ENCODE measurements at places on chromosomes 3 and 15.
A peak's percentile ranks its signal among the peaks of the same experiment; 100 is the strongest.

GRCh38 chr3:49199239-49199899 lies 28.0 kb downstream of the KLHDC8B start:
- DNase-seq = peak; percentile 66

DNA sequence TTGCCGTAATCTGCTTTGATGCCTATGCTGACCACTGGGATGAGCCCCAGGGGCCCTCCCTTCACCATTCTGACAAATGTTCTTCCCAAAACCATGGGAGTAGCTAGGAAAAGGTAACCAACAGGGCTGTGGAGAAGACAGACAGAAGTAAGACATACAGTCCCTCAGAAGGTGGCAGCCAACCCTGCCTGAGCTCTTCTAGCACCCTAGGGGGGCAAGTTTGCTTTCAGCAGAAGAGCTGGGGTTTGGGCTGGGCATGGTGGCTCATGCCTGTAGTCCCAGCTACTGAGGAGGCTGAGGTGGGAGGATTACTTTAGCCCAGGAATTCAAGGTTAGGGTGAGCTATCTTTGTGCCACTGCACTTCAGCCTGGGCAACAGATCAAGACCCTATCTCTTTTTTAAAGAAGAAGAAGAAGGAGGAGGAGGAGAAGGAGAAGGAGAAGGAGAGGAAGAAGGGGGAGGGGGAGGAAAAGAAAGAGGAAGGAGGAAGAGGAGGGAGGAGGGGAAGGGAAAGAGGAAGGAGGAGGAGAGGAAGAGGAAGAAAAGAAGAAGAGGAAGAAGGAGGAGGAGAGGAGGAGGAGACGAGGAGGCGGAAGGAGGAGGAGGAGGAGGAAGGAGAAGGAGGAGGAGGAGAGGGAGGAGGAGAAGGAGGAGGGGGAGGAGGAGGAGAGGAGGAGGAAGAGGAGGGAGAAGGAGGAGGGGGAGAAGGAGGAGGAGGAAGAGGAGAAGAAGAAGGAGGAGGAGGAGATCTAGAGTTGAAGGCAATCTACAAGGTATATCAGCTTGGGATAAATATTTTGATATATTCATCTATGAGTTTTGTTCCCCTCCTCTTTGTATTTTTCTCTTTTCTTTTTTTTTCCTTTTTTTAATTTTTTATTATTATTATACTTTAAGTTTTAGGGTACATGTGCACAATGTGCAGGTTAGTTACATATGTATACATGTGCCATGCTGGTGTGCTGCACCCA lies 44.9 kb upstream of the ABHD2 start:
- no peak for DNase-seq

DNA sequence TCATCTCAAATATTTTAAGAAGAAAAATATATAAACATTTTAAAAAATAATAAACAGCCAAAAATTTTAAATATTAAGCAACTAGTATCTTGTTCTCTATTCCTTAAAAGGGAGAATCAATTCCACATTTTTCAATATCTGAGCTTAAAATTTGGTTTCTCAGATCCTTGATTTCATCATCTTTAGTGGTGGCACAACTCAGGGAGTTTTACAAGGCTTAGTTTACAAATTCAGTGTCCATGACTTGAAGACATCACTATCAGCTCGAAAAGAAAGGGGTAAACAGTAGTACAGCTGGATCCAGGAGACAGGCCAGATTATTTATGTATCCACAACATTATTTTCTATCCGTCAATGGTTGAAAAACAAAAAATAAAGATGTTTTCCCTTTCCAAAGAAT lies 11.6 kb downstream of the IGF2BP2 start:
- DNase-seq = no peak

DNA sequence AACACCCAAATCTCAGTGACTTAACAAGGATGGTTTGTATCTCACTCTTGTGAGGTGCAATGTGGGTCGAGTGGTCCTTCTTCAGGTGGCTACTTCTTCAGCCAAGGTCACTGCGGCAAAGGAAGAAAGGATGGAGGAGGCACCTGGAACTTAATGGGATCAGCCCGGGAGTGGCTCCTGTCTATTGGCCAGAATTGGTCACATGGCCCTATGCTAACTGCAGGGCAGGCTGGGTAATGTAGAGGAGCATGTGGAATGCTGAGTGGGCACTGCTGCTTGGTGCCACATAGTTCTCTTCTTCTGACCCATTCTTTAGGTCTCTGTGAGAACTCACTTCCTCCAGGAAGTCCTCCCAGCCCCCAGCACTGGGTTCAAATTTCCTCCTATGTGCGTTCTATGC lies 20.3 kb upstream of the FAM3D start:
- DNase-seq = no peak

DNA sequence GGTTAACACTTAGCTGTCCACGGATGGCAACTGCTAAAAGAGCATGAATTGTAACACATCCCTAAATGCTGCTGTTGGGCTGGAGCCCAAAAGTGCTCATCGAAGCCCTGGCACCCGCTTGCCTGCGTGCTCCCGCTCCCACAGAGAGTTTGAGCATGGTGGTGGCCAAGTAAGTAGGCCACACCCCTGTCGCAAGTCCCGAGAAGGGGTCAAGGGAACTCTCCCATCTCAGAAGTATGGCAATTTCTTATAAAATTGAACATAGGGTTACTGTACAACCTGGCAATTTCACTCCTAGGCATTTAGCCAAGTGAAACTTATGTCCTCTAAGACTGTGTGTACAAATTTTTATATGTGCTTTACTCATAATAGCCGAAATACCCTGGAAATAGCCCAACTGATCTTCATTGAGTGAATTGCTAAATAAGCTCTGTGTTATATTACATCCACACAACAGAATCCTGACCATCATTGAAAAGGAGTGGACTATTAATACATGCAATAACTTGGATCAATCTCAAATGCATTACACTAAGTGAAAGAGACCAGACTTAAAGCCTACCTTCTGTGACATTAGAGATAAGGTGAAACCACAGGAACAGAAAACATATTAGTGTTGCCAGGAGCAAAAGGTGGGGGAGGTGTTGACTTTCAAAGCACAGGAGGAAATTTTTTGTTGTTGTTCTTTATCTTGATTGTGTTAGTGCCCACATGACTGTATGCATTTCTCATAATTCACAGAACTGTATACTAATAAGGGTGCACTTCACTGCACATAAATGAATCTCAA lies 1.5 kb upstream of the GCSAM start:
- DNase-seq = no peak

DNA sequence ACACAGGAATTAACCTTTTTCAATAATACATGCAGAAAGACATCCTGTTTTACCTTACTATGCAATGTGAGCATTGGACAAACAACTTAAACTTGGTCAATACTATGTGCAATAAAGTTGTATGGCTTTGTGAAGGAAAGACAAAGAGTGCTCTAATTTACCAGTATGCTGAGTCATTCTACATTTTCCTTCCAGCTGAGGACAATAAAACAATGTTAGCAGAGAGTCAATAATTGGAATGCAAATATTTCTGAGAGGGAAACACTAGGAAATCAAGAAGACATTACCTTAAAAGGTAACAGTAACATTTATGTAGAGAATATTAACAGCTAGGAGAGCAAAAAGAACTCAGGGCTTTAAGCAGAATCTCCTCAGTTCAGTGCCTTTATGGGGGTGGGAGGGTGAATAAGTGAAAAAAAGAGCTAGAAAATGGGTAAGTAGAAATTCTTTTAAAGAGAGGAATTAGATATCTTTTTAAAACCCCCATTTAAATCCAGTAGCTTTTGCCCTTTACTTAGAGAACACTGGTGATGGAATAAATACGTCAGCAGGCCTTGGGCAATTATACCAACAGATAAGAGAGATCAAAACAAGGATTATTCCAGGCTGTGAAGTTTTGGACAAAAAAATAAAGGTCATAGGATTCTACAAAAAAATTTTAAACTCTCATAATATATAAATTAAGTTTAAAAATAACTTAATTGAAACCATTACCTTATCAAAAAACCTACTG lies 11.6 kb upstream of the HGD start:
- peak; percentile 80 for DNase-seq

DNA sequence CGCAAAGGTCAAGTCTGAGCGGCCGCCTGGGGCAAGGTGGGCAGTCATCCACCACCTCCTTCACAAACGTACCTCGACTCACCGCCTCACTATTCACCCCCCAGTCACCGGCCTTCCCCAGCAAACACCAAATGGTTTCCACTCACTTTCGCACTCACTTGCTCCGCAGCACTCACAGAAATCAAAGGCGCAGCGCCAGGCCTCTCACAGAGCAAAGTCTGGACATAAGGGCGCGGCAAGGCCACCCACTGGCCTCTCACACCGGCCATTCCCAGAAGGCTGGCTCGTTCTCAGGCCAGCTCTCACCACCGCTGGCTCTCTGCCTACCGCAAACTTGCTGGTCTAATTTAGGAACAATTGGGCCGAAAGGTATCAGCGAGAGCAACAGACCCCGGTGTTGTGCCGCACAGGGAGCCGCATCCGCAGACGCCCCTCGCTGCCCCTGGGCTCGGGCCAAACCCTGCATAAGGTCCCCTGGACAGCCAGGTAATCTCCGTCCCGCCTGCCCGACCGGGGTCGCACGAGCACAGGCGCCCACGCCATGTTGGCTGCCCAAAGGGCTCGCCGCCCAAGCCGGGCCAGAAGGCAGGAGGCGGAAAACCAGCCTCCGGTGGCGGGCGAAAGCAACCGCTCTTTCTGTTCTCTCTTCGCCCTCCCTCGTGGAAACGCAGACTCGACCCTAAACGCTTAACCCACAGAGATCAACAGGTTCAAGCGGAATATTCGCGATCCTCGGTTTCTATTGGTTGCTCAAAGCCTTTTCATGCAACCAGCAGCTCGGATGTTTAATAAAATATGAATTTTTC lies 2.9 kb downstream of the SHOX2 start:
- DNase-seq = no peak

- no peak for DNase-seq
These were observed 2.9 kb upstream of the GRM2 start for GRCh38 chr3:51703761-51704510.

- no peak for DNase-seq
These were observed 99.3 kb upstream of the TNFAIP8L3 start for GRCh38 chr15:51193979-51194378.

GRCh38 chr3:139978966-139979365 lies 44.0 kb downstream of the CLSTN2 start:
- no peak for DNase-seq

DNA sequence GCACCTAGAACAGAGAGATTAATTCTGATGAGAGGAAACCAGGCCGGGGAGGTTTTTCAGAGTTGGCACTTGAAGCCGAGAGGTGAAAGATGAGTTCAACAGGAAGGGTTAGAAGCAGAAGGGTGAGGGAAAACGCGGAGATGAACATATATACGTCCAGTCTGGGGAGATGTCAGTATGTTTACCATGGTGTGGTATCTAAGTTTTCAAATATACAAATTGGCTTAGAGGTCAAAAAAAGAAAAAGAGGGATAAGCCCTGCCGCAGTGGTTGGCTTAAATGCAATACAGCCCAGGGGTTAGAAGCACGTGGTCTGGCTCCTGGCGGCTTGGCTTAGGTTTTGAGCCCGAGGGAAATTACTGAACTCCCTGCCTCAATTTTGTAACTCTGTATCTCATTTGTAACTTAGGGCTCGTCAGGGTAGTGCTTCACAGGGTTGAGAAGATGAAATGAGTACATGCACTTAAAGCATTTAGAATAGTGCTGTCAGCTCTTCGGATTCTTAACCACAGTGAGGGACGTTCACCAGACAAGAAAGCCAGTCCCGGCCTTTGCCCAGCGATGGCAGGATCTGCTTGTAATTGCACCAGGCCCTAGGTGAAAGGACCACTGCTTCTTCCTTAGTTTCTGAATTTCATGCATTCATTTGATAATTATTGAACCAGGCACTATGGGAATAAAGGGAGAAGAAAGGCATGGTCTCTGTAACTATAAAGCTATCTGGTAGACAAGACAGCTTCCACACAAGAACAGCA lies 6.4 kb downstream of the HES1 start:
- no peak for DNase-seq

GRCh38 chr3:186519021-186519658 lies 25.0 kb downstream of the CRYGS start:
- DNase-seq = no peak

DNA sequence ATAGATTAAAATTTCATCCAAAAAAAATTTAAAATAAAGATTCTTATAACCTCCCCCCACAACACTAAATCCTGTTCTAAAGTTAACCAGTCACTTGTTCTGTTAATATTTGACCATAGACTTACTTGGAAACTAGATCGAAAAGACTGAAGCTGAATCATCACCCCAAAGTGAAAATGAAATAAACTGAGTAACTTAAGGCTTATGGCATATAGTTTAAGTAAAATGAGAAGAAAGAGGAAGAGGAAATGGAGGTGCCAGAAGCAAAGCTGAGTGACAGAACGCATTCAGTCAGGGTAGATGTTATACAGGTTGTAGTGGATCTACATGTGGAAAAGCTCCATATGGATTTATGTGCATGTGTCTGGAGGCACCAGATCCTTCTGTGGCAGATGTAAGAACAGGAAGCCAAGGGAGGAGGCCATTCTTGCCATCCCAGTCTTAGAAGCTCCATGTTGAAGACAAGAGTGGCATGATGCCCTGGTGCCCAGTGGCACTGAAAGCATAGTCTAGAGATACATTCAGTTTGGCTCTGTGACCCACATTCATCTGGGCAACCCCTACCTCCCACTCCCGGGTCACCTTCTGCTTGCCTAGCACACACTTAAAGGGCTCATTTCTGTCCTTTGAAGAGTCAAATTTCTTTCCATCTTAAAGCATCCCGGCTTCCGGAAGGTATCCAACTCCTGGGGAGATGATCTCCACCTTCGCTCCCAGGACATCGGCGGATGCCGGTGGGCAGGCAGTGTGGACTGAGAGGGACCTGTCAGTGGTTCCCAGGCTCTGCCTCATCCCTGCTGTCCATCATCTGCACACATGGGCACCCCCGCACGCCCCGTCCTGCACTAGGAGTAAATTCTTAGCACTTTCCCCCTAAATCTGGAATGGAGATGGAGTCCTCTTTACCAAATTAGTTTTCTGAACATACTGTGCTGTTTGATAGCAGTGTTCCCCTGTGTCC lies 90.8 kb downstream of the NEO1 start:
- no peak for DNase-seq

DNA sequence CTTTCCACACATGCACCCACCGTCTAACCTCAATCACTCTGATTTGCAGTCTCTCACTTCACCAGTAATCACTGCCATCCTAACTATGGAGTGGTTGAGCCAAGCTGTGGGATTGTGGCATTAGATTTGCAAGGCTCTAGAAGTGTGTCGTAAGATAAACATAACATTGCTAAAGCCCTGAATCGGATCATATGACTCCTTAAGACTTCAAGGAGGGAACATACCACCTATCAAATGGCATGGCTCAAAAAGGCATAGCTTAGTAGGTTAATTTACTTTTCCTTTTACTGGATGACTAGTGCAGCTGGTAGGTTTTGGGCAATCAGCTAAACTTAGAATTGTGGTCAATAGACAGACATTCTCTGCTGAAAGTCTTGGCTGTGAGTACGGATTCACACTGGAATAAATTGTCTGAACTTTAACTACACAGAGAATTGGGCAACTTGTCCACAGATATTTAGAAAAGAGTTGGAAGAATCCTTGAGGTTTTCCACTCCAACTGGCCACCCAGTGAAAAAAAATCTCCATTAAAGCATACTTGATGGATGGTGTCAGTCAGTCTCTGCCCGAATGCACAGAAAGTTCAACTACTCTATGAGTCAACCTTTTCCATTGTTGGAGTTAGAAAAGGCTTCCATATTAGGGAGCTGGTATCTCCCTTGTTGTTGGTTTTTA lies 476.7 kb upstream of the CBLB start:
- DNase-seq = peak; percentile 96

Data from fibroblast of skin of left quadriceps (primary cell).